Right lung (tissue), 10 donors: ENCODE measurements at places on chromosomes 5 and 9. TPM values are rescaled to one million over a fixed set of nuclear protein-coding genes. Genes with fewer than 3 reads are reported as not detected.

The PAX5 gene
- polyA plus RNA-seq, result 0.31 TPM

The VLDLR gene
- 33.3 TPM for polyA plus RNA-seq

The CCL21 gene
- polyA plus RNA-seq, result 149 TPM

DNA sequence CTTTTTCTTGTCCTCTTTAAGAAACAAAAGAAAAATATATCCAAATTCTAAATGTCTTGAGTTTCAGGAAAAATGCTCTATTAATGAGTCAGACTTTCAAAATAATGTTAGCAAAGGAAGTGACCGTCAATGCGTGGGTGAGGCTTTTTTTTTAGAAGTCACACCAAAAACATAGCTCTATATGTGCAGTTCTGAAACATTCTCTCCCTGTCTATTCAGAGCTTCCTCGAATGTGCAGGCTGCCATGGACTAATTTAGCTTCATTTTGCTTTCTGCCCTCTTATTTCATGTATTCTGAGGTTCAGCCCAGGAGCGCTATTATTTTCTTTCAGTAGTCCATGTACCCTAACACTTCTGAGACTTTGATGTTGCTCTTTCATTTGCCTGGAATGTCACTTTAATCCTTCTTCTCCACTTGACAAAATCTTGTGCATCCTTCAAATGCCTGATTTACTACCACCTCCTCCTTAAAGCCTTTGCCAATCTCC lies 72.5 kb upstream of the RASA1 start:
- no peak for DNase-seq

GRCh38 chr5:43017428-43017815 lies 22.7 kb downstream of the ANXA2R start:
- peak; percentile 29 for DNase-seq
